Foreskin keratinocyte (primary cell): ENCODE measurements at places on chromosomes 12 and 14. TPM values are rescaled to one million over a fixed set of nuclear protein-coding genes. Genes with fewer than 3 reads are reported as not detected.

Gene SYCP3
- 0.07 and 0.17 TPM in 2 replicates for total RNA-seq

DNA sequence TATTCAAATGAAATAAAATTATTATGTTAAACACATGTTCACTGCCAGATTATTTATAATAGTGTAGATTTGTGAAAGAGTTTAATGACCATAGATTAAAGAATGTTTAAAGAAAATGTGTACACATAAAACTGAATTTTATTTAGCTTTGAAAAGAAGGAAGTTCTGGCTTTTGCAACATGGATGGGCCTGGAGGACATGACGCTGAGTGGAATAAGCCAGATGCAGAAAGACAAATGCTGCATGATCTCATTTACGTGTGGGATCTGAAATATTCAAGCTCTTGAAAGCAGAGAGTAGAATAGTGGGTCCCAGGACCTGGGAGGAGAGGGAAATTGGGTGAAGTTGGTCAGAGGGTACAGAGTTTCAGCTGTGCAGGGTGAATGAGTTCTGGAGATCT, 1261.2 kb downstream of the TMEM121 start:
- no peak for DNase-seq

DNA sequence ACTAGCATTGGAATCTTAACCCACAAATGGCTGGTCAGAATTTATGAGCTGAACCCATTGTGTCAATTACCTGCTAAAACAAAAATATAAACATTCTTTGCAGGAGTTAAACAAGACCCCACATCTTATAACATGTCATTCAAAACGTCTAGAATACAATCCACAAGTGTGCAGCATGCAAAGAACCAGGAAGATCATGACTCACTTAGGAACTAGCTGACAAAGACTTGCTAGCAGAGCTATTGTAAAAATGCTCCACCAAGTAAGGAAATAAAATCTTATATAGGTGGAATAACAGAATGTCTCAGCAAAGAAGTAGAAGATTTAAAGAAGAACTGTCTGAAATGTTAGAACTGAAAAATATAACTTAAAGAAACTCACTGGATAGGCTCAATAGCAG, 26.5 kb upstream of the POC1B start:
- peak; percentile 42 for DNase-seq

- DNase-seq: no peak
Observed at GRCh38 chr14:93086441-93087055, 29.2 kb downstream of the ITPK1 start.

DNA sequence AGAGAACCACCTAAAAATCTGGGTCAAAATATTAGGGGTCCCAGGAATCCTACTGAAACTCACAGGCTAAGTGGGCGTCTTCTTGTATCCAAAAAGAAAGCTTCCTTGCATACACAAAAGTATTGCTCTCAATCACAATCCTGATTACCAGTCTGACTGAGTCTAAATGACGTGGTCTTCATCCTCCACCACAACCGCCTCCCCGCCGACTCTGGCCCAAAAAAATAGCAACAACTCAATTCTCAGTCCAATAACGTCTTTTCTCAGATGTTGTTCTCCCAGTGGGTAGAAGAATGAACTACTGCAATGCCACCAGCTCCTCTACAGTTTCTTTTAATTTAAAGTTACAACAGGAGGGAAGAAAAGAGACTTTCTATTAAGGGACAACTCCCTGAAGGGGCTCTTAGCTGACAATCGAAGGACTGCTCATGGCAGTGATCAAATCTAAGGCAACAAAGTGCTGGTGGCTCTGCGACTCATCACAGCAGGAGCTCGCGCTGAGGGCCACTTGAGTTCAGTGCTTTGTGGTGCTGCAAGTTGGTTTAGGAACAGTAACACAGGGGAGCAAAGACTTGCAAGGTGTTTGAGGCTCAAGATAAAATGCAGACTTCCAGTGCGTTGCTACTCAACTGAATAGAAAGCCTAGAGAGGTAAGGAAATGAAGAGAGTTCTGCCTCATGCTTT, 394.1 kb downstream of the BCAT1 start:
- DNase-seq: no peak

Gene HOXC6
- total RNA-seq: 3.9 and 4.3 TPM in 2 replicates

DNA sequence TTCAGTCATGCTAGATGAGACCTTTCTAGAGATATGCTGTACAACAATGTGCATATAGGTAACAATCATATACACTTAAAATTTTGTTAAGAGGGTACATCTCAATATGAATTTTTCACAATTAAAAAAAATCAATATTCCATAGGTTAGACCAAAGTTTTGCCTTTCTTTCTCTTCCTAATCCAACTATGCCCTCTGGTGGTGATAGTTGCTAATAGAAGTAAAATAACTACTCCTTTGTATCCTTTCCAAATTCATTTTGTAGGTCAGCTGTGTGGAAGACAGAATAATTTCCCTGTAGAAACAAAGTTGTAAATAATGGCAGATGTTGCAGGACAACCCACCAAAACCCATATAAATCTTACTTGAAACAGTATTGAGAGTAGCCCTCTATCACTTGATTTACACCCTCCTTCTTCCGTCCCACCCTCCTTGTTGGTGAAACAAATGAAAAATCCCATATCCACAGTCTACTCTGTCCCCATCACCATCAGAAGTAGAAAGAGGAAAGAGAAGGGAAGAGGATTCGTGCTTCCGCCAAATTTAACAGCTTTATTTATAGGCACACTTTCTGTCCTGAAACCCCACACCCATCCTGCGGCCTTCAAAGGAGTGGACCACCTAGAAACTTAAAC, 34.2 kb upstream of the KICS2 start:
- no peak for DNase-seq

Gene PRPH
- total RNA-seq: 0.34 TPM in 1 of 2 replicates, not detected in the other

Gene TWF1
- 134 TPM in 2 replicates for total RNA-seq
